ENCODE measurements at places on chromosomes 7 and 10.

DNA sequence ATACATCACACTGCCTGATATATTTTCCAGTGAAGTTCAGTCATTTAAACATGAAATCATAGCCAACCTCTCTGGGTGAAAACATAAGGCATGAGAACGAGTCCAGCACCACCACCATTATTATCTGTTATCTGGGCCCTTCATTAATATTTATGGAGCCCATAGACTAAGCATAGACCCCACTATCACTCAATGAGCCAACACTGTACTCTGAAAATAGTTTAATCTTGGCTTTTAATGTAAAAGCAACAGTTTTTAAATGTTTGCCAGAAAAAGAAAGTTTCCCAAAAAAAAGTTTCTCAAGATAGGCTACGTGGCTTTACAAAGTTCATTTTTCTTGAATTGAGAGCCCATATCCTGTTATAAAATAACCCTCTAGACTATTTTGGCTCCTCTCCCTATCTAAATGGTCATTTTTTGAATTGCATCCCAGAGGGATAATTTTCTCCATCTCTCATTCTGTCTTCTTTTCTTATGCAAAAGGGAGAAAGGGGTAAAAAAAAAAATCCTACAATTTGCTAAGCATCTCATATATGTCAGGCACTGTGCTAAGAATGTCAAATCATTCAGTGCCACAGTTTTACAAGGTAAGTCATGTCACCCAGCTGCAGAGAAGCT is 66.1 kb downstream of the FZD1 start:
- no peak for DNase-seq

GRCh38 chr7:11914645-11915044 is 82.6 kb upstream of the THSD7A start:
- no peak for DNase-seq

DNA sequence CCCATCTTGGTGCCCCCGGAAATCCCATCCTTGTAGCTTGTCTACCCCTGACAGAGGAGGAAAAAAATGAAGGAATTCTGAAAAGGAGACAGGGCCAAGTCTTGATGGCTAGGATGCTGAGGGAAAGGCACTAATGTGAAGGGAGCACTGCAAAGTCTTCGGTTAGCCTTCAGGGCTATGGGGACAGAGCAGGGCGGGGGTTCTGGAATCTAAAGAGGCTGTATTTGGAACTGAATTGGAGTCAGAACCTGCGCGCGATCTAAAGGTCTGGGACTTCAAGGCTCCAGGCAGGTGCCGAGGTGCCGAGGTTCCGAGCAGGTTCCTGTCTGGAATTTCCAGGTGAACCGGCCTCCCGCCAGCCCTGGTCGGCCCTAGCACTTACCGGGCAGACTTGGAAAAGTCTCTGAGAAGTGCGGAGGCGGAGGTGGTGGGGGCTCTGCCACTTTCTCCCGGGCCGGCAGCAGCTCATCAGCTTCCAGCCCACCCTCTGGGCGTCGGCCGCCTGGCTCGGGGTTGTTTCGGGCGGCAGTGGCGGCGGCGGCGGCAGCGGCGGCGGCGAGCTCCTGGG is 781 bp downstream of the GBX1 start:
- DNase-seq, result no peak

GRCh38 chr10:95698415-95698814 is 4.7 kb upstream of the TCTN3 start:
- no peak for DNase-seq

DNA sequence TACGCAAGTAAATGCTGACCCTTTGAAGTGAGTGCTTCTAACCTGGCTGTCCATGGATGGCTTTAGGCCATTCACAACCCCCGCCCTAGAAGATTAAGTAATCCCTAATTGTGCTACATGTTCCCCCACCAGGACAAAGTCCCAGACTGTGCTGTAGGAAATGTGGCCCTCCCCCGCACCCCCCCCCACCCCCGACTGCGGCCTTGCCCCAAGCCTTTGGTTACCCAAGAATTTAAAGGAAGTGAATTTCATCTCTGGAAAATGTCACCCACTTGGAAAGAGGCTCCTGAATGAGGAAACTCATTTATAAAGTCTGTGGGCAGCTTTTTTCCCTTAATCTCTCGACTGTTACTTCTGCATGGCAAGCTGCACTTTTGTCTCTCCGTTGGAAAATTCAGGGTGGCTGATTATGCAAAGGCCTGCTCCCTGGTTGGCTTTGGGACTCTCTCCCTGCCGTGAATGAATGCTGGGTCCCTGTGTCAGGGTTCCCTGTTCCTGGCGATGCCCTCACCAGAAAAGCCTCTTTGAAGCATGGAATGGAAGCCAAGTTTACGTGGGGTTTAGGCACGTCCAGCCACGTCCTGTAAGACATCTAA is 31.4 kb upstream of the AQP1 start:
- DNase-seq, result no peak

GRCh38 chr7:96088579-96088978 is 233.3 kb downstream of the SLC25A13 start:
- DNase-seq, result no peak

DNA sequence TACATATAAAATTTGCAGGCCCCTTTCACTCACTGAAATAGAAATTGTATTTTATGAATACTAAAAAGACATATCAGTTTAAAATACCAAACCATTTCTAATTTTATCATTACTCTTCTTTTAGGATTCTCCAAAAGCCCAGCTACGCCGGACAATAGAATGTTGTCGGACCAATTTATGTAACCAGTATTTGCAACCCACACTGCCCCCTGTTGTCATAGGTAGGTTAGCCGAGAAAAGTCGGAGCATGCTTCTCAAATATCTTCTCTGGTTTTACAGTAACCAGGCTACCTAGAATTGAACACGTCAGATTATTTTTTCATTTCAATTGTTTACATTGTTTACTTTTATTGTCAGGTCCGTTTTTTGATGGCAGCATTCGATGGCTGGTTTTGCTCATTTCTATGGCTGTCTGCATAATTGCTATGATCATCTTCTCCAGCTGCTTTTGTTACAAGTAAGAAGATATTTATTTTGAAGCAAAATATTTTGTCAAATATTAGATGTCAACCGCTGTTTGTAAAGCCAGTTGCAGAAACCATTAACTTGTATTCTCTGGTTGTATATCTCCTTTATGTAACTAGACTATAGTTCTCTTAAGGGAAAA is 57.6 kb downstream of the MMRN2 start:
- no peak for DNase-seq

DNA sequence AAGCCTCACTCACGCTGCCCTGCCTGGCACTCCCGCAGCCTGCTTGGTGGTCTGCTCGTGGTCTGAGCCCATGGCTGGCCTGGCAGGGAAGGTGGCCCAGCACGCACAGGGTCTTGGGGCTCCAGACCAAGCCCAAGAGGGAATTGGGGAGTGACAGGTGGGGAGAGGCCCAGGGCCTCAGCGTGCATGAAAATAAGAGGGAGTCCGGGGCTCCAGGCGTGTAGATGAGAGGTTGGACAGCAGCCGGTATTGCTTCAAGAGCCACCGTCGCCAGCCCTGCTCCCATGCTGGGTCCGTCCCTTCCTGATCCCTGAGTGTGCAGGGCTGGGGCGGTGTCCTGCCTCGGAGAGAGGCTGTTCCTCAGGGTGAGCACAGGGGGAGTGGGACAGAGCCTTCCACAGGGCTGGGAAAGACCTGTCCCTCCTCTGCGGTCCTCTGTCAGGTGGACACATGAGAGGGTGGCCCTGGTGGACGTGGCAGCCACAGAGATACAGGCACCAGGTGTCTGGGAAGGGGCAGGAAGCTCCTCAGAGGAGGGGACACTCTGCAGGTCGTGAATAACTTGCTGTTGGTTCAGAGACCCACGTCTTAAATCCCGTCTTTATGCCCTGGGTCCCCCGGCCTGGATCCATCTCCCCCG is 113.1 kb downstream of the INPP5A start:
- DNase-seq, result no peak

- DNase-seq, result no peak
These were observed 5.0 kb downstream of the PRKAG2 start for GRCh38 chr7:151871904-151872303.

GRCh38 chr7:5667391-5667790 is 114.1 kb downstream of the RNF216 start:
- DNase-seq, result no peak

Data from amygdala (tissue), 56 donors.